ENCODE measurements at places on chromosomes 6 and 20.

- DNase-seq = no peak
Measured at GRCh38 chr20:33322456-33322855, 39.4 kb downstream of the BPIFB1 start.

- DNase-seq = no peak
Measured at GRCh38 chr6:69958978-69959377, 92.6 kb downstream of the COL19A1 start.

- DNase-seq = no peak
Measured at GRCh38 chr6:134658596-134658995, 291.3 kb downstream of the ALDH8A1 start.

DNA sequence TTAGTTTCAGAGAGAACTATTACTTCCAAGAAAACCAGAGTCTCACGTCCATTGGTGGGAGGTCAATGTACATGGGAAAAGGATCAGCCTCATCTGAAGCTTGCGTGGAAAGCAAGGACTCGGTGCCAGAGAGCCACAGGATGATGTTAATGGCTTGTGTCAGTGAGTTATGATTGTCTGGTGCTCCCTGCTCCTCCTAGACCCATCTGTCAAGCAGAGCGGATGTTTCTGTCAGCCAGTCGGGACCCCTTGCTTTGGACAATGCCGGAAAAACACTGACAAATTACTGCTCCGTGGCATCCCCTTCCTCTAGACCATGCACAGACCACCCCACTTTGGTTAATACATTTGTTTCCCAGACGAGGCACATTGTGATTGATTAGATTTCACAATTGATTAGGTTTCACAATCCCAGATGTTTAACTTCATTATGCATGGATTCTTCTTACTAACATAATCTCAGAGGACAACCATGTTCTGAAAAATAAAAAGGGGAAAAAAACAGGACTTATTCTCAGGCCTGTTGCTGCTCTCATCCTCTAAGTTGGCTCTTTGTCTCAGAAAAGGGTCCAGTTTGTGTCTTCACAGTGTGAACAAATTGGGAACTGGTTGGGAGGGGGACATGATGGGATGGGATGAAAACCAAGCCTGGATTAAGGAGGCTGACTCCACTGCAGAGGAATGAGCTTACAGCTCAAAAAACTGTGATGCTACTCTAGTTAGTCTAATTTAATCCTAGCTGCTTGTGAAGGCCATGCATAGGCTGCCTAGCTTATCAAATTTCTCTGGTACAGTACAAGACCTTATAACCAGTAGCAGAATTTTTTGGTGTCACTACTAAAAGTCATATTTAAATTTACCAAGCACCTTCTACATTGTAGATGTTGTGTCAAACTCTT, 51.9 kb downstream of the UNC5CL start:
- no peak for DNase-seq

GRCh38 chr6:10409731-10410206, 5.1 kb downstream of the TFAP2A start:
- no peak for DNase-seq

GRCh38 chr20:48600470-48600945, 227.3 kb downstream of the PREX1 start:
- DNase-seq = no peak

- DNase-seq = peak; percentile 35
Measured at GRCh38 chr6:166253281-166253681, 54.9 kb downstream of the PRR18 start.
